ENCODE measurements at places on chromosomes 13 and 19. TPM values are rescaled to one million over a fixed set of nuclear protein-coding genes. Genes with fewer than 3 reads are reported as not detected.

ZNF135 gene
- 3.4 TPM for total RNA-seq

- DNase-seq, result no peak
Measured at GRCh38 chr13:46858776-46859175, 38.1 kb downstream of the HTR2A start.

DNA sequence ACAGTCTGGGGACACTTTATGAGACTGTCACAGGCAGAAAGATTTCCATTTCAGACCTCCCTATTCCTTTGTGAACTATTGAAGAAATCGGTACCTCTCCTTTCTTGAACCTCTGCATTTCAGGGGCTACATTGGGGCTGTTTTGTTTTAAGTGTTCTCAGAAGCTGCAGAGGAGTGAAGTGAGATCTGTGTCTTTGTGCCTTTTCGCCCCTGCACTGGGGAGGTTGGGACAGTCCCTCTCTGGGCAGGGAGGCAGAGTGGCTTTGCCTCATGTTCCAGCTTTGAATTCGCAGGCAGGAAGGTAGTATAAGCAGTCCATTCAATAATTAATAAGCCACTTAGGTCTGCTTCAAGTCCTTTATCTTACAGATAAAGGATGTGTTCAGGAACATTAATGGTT lies 9.5 kb upstream of the AMER2 start:
- no peak for DNase-seq

GRCh38 chr13:60035874-60036273 lies 127.9 kb downstream of the DIAPH3 start:
- DNase-seq, result no peak

GRCh38 chr13:75316427-75316826 lies 165.5 kb downstream of the TBC1D4 start:
- DNase-seq, result no peak

DNA sequence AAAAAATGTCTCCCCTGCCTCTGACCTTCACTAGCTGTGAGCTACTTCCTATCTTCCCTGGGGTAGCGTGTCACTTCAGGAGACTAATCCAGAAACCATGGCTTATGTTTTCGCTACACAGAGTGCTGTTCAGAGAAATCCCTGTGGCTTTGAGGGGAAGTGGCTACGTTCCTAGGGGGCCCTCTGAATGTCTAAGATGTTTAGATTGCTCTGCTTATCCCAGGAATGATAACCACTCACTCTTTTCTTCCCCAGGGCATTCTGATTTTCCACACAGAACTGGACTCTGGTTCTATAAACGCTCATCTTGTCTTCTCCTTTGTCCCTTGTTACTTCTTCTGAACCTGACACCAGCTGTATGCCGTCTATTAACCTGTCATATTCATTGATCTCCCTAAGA lies 572.5 kb downstream of the OLFM4 start:
- DNase-seq, result no peak

GRCh38 chr13:105817498-105817897 lies 718.0 kb downstream of the EFNB2 start:
- DNase-seq, result no peak

CD79A gene
- total RNA-seq, result not detected

DMKN gene
- total RNA-seq, result 3.6 TPM

- DNase-seq, result no peak
Measured at GRCh38 chr19:1645299-1645698, 7.1 kb downstream of the TCF3 start.

LTBP4 gene
- 296 TPM for total RNA-seq

KLF1 gene
- total RNA-seq, result not detected

LIM2 gene
- total RNA-seq, result not detected

- DNase-seq, result no peak
Measured at GRCh38 chr13:111855786-111856185, 211.2 kb upstream of the SOX1 start.

PLPP2 gene
- total RNA-seq, result 0.56 TPM

CRLF1 gene
- 20.6 TPM for total RNA-seq

GNG7 gene
- total RNA-seq, result 35.2 TPM

DNA sequence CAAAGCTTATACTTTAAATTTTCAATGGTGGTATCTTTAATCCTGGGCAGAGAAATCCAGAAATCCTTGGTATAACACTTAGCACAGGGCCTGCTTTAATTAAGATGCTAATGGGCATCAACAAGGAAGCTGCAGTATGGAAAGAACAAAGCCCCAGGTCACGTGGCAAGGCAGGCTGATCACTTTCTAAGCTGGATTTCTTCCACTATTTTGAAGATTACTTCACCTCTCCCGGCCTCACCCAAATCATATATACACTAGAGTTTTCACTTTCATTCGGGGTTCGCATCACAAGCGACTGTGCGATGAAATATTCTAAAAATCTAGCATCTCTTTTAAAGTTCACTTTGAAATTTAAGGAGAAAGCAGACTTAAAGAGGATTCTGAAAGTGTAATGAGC lies 71.8 kb downstream of the STARD13 start:
- DNase-seq, result no peak

DNA sequence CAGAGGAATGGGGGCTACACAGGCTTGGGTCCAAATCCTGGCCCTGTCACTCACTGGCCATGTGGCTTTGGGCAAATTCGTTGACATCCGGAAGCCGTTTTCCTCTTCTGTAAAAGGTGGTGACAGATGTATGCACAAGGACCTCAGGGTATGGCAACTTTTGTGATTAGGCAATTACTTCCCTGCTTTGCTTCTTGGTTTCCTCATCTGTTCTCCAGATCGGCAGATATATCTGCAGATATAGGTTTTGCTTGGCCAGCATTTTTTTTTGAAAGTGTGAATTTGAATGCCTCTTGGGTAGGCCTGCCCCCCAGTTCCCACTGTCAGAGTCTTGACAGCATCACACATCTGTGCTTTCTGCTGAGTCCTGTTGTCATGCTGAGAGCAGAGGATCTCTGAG lies 17.7 kb downstream of the TMEM272 start:
- no peak for DNase-seq

RNF225 gene
- not detected for total RNA-seq

FLT3 gene
- 0.11 TPM for total RNA-seq

OR4F17 gene
- not detected for total RNA-seq

FUT1 gene
- 1.8 TPM for total RNA-seq

- DNase-seq, result no peak
Measured at GRCh38 chr13:100835695-100836094, 161.1 kb upstream of the TMTC4 start.

DNA sequence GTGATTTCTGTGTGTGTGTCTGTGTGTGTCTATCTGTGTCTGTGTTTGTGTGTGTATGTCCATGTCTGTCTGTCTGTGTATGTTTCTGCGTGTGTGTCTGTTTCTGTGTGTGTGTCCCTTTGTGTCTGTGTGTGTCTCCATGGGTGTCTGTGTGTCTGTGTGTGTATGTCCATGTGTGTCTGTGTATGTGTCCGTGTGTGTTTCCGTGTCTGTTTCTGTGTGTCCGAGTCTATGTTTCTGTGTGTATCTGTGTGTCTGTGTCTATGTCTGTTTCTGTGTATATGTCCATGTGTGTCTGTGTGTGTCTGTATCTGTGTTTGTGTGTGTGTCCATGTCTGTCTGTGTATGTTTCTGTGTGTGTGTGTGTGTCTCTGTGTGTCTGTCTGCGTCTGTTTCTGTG lies 276.3 kb upstream of the SOX1 start:
- no peak for DNase-seq

DNA sequence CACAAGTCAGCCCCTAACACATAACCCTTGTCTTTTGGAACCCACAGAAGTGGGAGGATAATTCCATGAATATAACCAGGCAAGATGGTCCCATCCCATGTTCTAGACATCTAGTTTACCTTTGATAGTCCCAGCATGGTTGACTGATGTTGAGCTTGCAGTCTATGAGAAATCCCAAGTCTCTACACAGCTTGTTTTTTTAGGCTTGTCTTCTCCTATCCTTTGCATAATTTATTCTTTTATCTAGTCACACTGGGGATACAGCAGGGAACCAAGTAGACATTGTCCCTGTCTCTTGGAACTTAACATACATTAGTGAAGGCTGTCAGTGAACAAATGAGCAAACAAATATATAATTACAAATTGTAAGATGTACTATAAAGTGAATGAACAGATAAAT lies 19.6 kb upstream of the FRY start:
- no peak for DNase-seq

PALM gene
- total RNA-seq, result 32.9 TPM

Data from Right ventricle myocardium superior (tissue), 1 donor.